A549 treated with Mapracorat at 1 μM for 4 hours (cell line): ENCODE measurements at places on chromosomes 4 and X. TPM values are rescaled to one million over a fixed set of nuclear protein-coding genes. Genes with fewer than 3 reads are reported as not detected.

The ANOS1 gene
- 0.02 to 0.20 TPM (median 0.08 TPM) in 4 of 5 replicates, not detected in the other for total RNA-seq

The AR gene
- total RNA-seq = 2.7 to 3.8 TPM (median 3.1 TPM) in 5 replicates

The ANXA3 gene
- total RNA-seq = 60.1 to 79.2 TPM (median 63.1 TPM) in 5 replicates

The BEND4 gene
- 0.02 TPM in 2 of 5 replicates, not detected in the others for total RNA-seq

The HMGN5 gene
- 1.6 to 3.8 TPM (median 2.4 TPM) in 5 replicates for total RNA-seq

The MFAP3L gene
- total RNA-seq = 3.2 to 4.8 TPM (median 4.5 TPM) in 5 replicates

The ETNPPL gene
- total RNA-seq = not detected in 5 replicates

The HAND2 gene
- 0.41 to 0.65 TPM (median 0.63 TPM) in 5 replicates for total RNA-seq

The MAP7D2 gene
- total RNA-seq = 5.1 to 6.1 TPM (median 5.7 TPM) in 5 replicates

The DMD gene
- total RNA-seq = not detected in 5 replicates

The KIAA1210 gene
- not detected in 5 replicates for total RNA-seq

The EREG gene
- 12.6 to 18.5 TPM (median 16.3 TPM) in 5 replicates for total RNA-seq

The GLUD2 gene
- total RNA-seq = 1.8 to 2.8 TPM (median 2.4 TPM) in 5 replicates
